T1000 (cell line): ENCODE measurements at places on chromosomes 11 and 22.

GRCh38 chr11:123183391-123184099 lies 11.5 kb downstream of the CLMP start:
- no peak for DNase-seq

GRCh38 chr22:27440304-27440865 lies 361.2 kb downstream of the MN1 start:
- DNase-seq: no peak

GRCh38 chr11:34251589-34251980 lies 106.2 kb downstream of the ABTB2 start:
- DNase-seq: no peak

DNA sequence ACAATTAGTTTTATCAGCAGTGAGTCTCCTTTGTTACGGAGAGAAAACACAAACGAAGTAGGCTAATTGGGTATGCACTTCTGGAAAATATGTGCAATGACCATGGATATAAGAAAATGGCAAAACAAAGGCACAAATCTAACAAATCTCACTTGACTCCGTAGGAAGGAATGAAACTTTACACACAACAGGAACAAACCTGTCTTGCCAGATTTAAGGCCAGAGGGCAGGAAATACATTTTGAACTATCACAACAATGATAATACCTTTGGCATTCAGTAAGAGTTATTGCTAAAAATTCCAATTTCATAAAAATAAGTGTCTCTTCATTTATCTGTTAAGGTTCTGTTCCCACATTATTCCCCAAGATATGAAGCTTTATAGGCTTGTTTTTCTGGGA lies 36.6 kb downstream of the SLC25A17 start:
- DNase-seq: no peak

DNA sequence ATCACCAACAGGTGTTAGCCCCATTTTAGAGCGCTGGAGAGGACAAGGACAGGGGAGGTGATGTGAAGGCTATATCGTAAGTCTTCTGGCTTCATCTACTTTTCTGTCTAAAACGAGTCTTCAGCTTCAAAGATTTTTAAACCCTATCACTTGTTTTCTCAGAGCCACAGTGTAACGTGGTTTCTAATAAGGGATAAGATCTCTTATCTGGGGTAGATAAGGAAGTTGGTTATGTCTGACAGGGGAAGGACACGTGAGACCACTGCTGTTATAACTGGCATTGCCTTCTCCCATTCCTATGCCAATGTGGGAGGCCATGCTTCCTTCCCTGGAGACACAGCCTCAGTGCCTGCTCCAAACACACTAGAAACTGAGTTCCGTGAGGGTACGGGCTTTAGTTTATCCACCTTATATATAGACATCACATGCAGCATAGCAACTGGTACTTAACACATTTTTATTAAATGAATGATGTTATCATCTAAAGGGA lies 39.3 kb downstream of the LARGE2 start:
- DNase-seq: no peak

DNA sequence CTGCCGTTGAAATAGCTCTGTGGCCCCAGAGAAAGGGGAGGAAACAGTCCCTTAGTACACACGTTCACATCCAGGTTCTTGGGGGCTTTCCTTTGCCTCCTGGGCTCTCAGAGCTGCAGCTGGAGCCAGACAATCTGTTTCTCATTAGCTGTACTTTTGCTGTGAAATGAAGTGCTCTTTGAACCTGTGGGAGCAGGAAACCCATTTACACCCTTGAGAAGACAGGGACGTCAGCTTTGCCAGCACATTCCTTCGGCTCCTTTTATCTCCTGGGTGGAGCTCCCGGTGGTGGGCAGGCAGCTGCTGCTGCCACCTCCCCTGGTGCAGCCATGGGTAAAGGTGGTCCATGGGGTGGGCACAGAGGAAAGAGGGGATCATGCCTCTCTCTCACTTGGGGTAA lies 80.6 kb upstream of the TIMP3 start:
- DNase-seq: no peak

DNA sequence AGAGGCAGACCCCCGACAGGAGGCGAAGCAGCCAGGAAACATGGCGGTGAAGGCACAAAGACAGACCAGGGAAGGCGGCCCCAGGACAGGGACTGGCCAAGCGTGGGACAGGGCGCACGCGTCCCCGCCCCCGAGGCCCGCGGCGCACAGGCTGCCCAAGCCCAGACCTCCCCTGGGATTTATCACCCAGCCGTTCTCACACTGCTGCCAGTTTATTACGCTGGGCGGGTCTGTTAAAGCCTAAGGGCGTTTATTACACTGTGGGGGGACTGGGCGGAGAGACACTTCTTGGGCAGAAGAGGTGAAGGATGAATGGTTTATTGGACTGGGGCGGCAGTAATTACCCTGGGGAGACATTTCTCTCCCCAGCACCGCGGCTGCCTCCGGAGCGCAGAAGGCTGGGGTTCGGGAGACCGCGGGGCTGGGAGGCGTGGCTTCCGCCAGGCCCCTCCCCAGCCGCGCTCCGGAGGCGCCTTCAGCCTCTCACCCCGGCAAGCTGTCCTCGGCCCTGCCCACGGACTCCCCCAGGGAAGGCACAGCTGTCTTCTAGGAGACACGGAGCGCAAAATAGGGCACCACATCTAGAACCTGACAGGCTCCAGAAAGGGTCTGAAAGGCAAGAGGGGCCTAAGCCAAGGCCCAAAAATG lies 47.1 kb downstream of the SLC22A12 start:
- DNase-seq: no peak

- no peak for DNase-seq
Observed at GRCh38 chr11:3686751-3687150, 15.6 kb upstream of the CHRNA10 start.

- no peak for DNase-seq
Observed at GRCh38 chr11:68688881-68689280, 4.5 kb downstream of the GAL start.

DNA sequence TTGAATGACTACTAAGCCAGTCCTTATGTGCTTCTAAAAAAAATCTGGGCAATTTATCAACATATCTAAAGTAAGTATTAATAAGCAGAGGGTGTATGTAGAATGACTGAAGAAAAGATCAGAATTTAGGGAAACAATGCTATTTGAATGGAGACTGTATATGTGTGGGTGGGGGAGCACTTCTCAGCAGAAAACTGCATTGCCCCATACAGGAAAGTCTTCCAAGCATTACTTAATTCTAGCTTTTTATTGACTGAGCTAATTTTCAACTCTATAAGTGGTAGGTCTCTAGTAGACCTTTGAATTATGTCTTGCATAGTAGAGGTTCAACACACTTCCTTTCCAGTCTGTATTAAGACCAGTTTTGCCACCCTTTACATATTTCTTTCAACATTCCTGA lies 41.7 kb downstream of the CASP12 start:
- no peak for DNase-seq

- DNase-seq: no peak
Observed at GRCh38 chr11:61053191-61053590, 49.1 kb upstream of the CD5 start.

DNA sequence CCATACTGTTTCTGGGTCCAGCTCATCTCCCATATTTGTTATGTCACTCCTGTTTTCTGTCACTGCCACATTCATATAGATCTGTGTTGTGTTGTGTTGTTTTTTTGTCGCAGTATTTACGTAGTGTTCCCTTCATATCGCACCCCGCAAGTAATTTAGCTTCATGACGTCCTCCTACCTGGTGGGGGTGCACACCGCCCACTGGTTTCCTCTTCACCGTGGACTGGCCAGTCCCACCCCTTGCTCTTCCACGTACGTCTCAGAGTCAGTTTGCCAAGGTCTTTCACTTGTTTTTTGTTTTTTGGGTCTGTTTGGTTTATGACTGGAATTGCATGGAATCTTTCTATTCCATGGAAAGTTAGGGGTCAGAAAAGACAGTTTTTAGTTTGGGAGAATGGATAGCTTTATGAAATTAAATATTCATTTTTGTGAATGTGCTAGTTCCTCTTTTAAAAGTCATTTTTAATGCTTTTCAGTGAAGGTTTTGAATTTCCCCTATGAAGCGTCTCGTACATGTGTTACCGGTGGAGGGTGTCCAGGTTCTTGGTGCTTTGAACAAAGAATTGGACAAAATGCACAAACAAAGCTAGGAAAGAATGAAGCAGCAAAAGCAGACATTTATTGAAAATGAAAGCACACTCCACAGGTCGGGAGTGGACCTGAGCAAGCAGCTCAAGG lies 134.3 kb downstream of the TBC1D22A start:
- DNase-seq: no peak

- DNase-seq: no peak
Observed at GRCh38 chr11:129992161-129992944, 10.3 kb downstream of the PRDM10 start.

DNA sequence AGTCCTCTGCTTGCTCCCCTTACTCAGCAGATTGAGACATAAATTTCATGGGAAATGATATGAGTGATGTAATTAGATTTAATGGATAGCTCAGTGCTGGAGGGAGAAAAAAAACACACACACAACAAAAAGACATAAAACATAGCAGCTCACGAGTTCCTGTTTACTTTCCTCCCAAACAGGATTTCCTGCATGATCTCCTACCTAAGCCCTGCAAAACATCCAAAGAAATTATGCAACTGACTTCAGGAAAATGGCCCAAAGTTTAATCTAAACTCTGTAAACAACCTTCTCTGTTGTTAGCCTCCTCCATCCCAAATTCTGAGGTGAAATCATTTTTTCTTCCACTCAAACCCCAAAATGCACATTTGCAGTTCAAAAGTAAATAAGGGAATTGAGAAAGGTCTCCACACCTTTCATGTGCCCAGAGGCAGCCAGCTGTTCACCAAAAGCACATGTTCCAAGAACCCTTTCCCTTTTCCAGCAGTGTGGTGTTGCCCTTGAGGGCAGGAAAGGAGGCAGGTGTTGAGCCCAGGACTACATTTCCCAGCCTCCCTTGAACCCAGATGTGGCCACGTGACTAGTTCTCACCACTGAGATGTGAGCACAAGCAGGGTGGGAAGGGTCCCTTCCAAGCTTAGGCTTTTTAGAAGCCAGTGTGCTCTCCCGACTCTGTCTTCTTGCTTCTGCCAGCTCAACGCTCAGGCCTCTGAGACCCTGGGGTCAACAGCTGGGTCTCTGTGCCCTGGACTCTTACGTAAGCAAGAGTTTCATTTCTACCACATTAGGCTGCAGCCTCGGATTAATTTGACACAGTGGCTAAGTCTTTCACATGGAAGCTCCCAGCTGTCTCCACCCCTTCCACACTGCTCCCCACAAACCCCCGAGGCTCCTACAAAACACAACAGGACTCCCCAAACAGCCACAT lies 301.2 kb downstream of the CTTN start:
- DNase-seq: no peak

DNA sequence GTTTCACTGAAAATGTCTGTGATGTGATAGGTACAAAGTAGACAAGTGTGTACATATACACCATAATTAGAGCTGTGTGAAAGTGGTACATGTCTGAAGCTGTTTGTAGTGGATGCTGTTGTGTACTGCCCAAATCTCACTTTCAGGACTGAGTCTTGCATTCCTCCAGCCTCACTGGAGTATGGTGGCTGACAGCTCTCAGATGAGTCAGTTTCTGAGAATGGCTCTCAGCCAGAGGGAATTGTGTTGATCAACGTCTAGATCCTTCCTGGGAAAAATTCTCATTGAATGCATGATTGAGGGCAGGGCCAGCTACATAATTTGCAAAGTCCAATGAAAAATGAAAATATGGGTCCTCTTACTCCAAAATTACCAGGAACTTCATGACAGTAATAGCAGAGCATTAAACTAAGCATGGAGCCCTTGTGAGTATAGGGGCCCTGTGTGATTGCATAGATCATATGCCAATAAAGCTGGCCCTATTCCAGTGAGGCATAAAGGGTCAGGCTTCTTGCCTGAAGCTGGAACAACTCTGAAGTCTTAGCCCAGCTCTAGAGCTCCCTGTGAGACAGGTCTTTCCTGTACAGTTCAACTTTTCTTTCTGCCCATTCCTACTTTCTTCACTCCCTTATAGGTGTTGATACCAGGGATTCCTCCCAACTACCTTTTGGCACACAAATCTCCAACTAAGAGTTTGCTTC lies 10.8 kb upstream of the CYP2R1 start:
- no peak for DNase-seq

DNA sequence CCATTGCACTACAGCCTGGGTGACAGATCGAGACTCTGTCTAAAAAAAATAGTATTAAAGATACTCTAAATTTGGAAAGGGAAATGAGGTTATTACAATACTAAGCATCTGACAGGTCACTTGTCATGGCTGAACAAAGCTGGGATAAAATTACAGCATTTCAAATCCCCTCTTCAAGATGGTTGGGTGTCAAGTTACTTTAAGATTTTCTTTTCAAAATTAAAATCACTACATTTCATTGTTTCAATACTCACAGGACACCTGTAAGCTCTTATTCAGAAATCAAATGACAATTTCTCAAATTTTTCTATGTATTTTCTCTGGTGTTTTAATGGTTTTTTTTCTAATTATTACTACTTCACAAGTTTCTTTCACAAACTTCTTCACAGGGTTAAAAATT lies 5.7 kb downstream of the TAF1D start:
- DNase-seq: no peak

DNA sequence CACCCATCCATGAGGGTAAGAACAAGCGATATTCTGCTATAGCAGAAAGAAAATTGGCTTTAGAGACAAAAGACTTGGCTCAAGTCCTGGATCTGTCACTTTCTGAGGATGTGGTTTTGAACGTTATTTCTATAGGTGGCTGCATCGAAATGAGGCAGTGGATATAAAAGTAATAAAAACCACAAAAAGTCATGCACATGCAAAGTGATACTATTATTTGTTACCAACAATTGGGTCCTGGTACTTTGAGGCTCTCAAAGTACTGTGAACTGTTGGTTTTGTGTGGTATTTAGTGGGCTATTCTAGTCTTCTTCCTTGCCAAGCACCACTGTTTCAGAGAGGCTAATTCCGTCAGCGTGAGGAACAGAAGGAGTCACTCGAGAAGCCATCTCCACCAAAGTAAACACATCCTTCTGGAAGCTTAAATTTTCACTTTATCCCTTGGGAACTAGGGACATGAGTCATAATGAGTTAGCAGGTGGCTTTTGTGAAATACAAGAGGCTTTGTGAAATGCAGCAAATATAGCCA lies 13.1 kb downstream of the UBASH3B start:
- DNase-seq: no peak

DNA sequence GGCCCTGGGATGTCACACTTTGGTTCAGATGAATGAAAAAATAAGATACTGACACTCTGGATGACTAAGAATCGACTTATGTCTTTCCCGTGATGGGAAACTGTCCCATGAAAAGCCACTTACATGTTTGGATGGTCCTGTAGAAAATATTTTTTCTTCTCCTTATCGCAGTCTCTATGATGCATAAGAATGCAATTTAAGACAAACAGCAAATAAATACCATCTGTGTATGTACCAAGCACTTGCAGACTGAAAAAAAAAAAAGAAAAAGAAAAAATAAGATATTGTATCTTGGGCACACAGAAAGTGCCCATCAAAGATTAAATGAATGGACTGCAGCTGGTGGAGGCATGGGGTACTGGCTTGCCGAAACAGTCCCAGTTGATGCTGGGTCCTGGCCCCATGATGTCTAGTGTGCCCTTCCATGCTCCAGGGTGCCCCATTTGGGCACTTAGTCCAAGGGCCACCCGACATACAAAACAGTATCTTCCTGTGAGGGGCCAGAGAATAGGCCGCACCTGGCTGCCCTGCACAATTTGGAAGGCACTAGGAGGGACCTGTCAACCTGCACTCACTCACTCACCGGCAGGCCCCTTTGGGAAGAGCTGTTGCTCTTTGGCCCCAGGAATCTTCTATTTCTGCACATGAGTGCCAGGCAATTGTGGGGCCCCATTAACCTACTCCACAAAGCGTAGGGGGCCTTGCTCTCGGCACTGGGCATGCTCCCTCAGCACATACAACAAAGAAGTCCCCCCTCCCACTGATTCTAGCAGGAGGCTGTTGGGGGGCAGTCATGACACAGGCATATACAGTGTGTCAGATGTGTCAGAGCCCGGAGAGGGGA lies 2.5 kb upstream of the ZBED4 start:
- DNase-seq: no peak

- no peak for DNase-seq
Observed at GRCh38 chr11:107203656-107204055, 185.4 kb upstream of the GUCY1A2 start.
